Stimulated activated CD8-positive, alpha-beta memory T cell treated with anti-CD3 and anti-CD28 coated beads, Interleukin-4, amount 100 ng/mL, for 4 hours (primary cell): ENCODE measurements at places on chromosomes 1 and 21.

- no peak for DNase-seq
Observed at GRCh38 chr21:37896788-37897187, 19.5 kb downstream of the KCNJ6 start.

- DNase-seq = no peak
Observed at GRCh38 chr1:7732331-7732730, 38.8 kb upstream of the VAMP3 start.

DNA sequence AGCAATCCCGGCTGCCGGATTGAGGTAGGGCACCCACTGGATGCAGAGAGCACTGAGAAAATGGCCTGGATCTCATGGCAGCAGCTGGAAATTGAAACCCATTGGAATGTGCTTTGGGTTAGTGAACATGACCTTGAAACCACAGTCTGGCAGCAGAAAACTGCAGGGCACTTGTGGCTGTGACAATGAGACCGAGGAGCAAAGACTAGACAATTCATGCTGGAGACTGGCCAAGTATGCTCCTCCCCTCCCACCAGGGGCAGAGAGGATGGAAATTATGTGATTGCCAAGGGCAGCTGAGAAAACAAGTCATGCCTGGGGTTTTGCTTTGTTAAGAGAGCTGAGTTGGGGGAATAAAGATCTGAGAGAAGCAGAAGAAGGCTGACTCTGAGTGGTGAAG is 60.7 kb downstream of the ZNF697 start:
- no peak for DNase-seq

- DNase-seq = no peak
Observed at GRCh38 chr1:231629132-231629531, 2.5 kb downstream of the DISC1 start.

DNA sequence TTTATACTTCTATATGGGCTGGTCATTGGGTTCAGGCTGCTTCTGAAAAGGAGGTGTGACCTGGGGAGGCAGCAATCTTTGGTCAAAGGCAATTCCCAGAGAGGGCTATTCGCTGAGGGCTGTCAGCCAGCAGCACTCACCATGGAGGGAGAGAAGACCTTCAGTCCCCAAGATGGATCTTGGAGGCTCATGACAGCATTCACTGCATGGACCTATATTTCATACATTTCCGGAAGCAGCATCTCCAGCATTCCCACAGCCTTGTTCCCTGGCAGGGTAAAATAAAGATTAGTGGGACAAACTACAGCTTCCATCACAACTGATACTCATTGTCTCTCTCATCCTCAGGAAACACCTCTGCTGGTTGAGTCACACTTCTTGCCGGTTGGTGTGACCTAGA is 146.6 kb downstream of the CNIH3 start:
- DNase-seq = no peak

GRCh38 chr1:14603645-14604044 is 5.2 kb downstream of the KAZN start:
- DNase-seq = no peak

GRCh38 chr1:201444792-201445191 is 23.3 kb upstream of the TNNI1 start:
- DNase-seq = no peak

DNA sequence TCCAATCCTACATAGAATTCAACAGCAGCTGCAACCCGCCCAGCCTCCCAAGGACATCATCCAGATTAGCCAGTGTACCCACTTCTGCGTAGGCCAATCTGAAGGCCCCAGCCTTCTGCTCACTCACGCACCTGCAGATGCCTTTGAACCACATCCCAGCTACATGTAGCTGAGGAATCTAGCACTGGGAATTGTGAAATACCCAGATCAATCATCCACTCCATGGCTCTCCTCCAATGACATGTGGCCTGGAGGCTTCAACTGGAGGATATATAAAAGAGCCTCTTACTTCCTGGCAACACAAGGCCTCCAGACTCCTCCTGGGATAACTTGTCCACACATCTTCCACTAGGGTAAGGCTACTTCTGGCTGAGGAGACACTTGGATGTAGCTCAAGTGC is at the start of gene LCE6A:
Gene LCE6A, plus strand, starts transcription at position 301 of the 400 bp plus-strand sequence. CDS start 665 bp downstream, outside the sequence.
- DNase-seq = no peak

- DNase-seq = no peak
Observed at GRCh38 chr1:40382601-40383000, 9.1 kb downstream of the SMAP2 start.

DNA sequence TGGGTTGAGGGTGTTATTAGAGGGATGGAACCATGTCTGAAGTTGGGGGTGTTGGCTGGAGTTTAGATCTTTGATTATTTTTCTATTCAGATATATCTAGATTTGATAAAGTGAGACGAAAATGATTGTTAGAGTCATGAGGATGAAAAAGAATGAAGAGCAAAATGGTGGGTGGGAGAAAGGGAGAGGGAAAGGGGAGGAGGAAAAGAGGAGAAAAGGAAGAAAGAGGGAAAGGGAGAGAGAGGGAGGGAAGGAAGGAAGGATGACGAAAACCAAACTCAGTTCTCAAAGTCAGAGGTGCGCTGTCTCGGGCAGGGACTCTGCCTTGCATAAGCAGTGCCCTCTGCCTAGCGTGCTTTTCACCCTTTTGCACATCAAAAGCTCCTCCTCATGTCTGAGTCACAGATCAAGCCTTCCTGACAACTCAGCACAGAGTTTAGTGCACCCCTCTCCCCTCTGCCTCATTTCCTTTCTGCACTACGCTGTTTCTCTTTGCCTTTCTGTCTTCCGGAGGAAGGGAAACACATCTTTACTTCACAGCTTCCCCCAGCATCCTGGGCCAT is 225.8 kb upstream of the PROX1 start:
- no peak for DNase-seq

DNA sequence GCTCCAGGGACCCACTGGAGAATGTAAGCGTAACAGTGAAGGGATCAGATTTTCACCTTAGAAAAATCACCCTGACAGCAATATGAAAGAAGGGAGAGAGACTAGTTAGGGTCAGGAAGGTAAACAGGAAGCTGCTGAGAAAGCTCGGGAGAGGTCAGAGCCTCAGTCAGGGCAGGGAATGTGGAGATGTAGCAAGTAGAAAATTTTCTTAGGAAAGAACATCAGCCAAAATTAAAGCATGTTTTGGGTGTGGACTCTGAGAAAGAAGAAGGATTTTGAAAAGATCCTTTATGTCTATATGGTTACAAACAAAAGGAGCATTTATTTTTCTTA is 16.7 kb upstream of the ERICH3 start:
- no peak for DNase-seq

GRCh38 chr1:181583598-181583997 is 100.3 kb downstream of the CACNA1E start:
- no peak for DNase-seq

GRCh38 chr1:179169616-179170467 is 59.6 kb downstream of the ABL2 start:
- DNase-seq = no peak

- no peak for DNase-seq
Observed at GRCh38 chr1:167435484-167435883, 82.8 kb downstream of the CD247 start.

- DNase-seq = no peak
Observed at GRCh38 chr1:14222086-14222485, 376.4 kb upstream of the KAZN start.

DNA sequence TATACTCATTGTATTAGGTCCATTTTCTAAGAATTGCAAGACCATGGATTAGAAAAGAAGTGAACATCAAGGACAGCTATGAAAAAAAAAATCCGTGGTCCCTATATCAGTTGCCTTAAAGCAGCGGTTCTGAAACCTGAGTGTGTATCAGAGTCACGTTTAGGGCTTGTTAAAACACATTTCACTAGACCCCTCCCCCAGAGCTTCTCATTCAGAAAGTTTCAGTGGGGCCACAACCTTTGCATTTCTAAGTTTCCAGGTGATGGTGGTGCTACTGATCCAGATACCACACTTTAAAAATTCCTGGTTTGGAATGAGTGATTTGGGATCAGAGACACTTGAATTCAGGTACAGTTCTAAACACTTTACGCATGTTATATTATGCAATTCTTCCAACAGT is 96.1 kb upstream of the PRMT6 start:
- no peak for DNase-seq

GRCh38 chr1:115476616-115477015 is 138.6 kb upstream of the NGF start:
- DNase-seq = no peak

DNA sequence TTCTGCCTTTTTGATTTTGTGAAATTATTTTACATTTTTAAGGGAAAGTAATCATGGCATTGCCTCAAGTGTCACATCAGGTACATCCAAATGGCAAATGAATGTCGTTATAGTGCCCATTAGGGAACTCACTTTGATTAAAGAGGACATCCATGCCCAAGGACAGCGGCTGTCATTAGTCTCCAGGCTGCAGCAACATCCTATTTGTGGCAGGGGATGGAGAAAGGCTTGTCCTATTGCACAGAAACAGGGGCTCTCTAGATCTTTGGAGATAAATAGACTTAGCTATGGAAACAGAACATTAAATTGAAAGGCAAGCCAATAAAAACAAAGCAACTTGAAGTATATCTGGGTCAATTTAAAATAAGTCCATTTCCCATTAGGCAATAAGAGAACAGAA is 439.3 kb downstream of the NEGR1 start:
- no peak for DNase-seq

DNA sequence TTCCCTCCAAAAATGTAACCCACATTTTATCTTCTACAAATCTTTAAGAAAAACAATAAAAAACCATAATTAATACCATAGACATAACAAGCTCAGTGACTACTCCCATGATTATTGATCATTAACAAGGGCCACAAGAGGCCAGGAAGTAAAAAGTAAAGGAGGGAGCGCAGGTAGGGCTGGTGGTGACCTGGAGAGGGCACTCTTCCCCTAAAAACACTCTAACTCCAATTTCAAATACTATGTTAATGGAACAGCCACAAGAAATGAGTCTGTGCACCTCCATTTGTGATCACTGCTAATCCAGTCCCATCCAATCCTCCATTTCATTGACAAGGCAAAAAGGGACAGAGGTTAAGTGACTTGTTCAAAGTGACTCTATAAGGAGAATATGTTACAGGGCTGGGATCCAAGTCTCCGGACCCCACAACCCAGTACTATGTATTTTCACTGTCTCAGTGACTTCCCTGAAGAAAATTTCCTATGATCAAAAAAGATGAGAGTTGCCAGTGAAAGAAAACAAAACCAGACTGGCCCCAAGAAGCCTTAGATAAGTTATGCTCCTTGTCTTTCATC is 41.2 kb upstream of the CFAP298 start:
- no peak for DNase-seq

- DNase-seq = no peak
Observed at GRCh38 chr1:3695326-3696217, 43.3 kb downstream of the TP73 start.

DNA sequence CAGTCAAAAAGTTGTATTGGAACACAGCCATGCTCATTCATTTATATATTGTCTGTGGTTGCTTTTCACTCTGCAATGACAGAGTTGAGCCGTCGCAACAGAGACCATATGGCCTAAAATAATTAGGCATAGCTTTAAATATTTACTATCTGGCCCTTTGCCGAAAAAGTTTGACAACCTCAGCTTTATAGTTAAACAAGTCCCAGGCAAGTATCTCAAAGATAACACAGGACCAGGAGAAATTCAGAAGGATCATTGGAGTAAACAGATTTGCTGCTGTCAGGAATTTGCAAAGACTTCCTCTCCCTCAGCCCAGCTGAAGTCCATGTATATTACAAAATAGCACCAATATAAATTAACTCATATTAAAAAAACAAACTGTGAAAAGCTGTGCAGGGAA is 34.4 kb downstream of the NID1 start:
- no peak for DNase-seq
